ENCODE measurements at places on chromosomes 12 and 14.
A peak's percentile ranks its signal among the peaks of the same experiment; 100 is the strongest.

- DNase-seq, result no peak
These were observed 163.1 kb downstream of the CALM1 start for GRCh38 chr14:90559811-90560492.

DNA sequence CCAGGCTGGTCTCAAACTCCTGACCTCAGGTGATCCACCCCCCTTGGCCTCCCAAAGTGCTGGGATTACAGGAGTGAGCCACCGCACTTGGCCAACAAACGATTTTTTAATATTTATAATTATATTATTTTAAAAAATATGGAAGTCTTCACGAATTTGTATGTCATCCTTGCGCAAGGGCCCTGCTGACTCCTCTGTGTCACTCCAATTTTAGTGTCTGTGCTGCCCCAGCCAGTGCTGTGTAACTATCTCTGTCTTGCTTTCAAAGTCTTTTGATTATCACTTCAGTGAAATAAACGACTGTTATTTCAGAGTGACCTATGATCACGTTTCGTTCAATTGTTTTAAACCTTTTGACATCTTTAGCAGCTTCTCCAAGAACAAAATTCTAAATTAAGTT, 13.1 kb upstream of the MMP17 start:
- no peak for DNase-seq

GRCh38 chr12:112590281-112590680, 171.5 kb downstream of the PTPN11 start:
- no peak for DNase-seq

DNA sequence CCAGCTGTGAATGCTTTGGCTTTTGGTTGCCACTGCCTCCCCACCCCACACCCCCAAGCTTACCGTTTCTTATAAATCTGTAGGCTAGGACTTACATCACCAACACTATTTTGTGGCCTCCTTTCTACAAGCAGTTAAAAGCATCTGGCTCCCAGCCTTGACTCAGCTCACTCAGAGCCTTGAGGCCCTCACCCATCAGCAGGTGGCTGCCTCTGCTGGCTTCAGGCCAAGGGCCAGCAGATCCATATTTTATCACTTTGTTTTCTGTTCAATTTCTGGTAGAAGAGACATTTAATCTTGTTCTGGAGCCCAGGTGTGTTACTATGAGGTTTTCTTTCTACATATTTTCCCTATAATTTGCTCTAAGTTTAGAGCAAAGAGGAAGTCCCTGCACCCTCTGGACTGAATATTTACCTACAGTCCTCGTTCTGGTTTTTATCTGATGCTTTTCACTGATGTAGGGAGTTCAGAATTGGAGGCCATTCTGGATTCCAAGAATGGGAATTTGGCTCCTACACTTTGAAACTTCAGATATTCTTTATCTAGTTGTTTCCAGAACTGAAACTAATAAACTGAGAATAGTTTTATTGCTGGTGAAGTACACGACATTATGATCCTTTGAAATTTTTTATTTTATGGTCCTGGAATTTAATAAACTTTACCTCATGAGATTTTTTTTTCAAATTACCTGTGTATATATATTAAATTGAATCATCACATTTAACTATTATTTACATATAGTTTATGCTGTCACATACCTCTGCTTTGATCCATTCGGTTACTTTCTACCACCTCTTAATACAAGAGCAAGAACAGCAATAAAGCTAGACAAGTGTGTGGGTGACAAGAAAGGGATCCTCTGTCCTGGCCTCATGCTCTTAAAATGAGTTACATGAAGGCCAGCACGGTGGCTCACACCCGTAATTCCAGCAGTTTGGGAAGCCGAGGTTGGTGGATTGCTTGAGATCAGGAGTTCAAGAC, 22.2 kb downstream of the PLBD1 start:
- no peak for DNase-seq

GRCh38 chr14:24159777-24160498, 1.1 kb upstream of the IRF9 start:
- no peak for DNase-seq

DNA sequence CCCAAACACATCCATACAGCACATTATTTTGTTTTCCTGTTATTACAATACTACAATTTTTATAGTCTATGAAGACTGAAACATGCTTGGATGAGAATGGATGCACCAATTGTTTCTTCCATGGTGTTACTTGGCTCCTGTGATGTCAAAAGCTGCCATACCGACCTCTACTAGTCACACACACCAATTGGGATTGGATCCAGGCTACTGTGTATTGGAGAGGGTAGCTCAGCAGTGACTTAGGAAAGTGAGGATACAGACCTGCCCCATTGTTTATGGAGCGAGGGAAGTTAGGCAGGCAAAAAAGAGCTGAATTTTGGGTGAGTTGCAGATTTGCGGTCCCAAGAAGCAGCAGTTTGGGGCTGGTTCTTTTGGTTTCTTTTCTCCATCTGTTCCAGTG, 30.8 kb upstream of the AKAP6 start:
- DNase-seq, result no peak

DNA sequence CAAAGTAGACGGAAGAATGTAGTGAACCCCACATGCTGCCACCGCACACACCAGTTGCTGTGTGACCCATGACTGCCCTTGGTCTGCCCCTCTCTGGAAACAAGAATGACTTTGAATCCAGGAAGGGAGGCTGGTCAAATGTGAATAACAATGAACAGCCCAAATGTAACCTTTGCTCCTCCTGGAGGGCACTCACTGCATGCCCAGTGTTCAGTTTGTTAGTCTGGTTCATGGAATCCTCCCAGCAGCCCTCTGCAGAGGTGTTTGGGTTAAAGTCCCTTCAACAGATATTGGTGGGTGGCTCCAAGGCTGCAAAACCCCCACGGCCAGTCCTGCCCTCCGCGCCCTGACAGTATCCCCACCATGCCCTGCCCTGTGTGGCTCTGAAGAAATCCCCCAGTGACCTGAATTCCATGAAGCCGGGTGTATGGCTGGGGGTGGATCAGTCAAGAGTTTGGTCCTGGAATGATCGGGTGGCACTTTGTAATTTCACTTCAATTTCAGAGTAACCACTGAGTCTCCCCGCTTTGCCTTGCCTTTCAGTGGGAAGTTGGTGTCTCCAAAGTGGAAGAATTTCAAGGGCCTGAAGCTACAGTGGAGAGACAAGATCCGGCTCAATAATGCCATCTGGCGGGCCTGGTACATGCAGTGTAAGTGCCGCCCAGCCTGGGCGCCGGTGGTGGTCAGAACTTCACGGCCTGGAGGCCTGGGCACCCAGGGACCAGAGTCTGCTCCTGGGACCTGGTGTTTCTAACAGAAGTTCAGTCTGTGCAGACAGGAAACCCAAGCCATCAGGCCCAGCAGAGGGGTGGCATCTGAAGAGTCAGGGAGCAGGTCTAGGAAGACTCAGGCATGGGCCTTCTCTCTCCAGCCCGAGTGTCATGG, 47.1 kb downstream of the IL31 start:
- peak; percentile 50 for DNase-seq

- DNase-seq, result no peak
These were observed 45.6 kb upstream of the SGPP1 start for GRCh38 chr14:63773504-63773903.

- no peak for DNase-seq
These were observed 31.5 kb upstream of the BCL7A start for GRCh38 chr12:121990114-121990647.

GRCh38 chr14:51996148-51996746, 6.9 kb downstream of the RTRAF start:
- no peak for DNase-seq

GRCh38 chr12:94071258-94071657, 77.1 kb upstream of the PLXNC1 start:
- no peak for DNase-seq

GRCh38 chr12:30806989-30807694, 52.4 kb upstream of the CAPRIN2 start:
- DNase-seq, result no peak

GRCh38 chr14:99838639-99839134, 45.5 kb downstream of the EML1 start:
- DNase-seq, result no peak

GRCh38 chr12:69884386-69884785, 59.4 kb downstream of the MYRFL start:
- DNase-seq, result no peak

DNA sequence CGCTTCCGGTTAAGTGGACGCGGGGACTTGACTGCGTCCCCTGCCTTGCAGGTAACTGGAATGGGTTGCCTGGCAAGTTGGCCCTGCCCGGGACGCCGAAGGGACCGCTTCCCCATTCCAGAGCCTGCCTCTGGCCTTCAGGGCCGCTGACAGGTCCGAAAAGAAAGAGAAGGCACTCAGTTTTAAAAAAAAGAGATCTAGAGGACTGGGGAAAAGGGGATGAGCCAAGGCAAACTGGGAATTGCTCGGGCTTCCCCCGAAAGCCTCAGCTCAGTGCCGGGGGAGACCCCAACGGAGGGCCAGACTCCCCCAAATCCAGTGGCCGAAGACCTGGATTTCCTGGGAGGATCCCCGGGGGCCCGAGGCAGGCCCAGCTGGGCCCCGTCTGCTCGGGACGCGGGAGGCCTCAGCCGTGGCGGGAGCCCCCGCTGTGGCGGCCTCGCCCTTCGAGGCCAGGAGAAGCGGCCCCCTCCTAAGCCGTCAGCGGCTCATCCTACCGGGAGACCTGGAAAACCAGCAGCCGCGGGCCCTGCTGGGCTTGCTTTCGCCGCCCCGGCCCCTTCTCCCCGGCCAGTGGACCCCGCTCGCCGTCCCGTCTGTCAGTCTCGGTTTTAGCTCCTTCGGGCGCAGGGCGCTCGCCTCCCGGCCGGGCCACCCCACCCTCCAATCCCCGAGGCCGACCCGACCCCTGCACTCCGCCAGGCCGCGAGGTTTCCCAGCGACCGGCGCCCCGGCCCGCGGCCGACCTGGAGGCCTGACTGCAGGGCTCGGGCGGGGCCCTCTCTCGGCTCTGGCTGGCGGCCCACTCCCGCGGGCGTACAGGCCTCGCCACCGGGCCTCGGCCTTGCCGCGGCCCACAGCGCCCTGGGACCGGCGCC, 12.5 kb downstream of the OTX2 start:
- no peak for DNase-seq

DNA sequence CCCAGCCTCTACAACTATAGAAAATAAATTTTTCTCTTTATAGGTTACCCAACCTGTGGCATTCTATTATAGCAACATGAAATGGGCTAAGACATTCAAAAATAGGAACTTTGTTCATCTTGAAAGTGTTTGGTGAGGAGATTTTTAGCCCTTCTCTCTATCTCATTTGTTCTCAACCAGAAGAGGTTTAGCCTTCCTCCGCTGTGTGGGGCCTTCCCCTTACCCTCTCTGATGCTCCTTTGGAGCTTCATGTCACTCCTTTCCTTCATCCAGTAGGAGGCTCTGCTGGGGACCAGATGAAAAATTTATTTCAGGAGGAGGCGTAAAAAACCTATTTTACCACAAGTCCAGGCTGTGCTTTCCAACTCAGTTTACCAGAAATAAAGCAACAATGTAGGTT, 94.1 kb downstream of the RTN1 start:
- DNase-seq, result no peak

- no peak for DNase-seq
These were observed 26.7 kb upstream of the RIN3 start for GRCh38 chr14:92486881-92487280.

GRCh38 chr12:116838365-116838764, 42.9 kb downstream of the HRK start:
- DNase-seq, result no peak

DNA sequence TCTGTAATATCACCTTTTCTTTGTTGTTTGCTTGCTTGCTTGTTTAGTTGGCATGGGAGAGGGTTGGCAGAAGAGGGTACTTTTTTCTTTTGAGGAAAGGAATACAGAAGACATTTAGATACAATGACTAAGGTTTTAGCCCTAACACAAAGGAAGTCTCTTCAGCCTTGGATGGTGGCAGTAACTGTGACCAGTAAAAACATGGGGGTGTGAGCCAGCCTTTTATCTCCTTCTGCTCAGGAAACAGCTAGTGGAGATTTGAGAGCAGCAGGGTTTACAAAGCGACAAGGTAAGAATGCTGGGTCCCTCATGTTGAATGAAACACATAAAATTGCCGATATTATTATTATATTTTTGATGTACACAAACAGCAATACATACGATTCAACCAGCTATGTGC, 40.4 kb downstream of the SLC8A3 start:
- no peak for DNase-seq

DNA sequence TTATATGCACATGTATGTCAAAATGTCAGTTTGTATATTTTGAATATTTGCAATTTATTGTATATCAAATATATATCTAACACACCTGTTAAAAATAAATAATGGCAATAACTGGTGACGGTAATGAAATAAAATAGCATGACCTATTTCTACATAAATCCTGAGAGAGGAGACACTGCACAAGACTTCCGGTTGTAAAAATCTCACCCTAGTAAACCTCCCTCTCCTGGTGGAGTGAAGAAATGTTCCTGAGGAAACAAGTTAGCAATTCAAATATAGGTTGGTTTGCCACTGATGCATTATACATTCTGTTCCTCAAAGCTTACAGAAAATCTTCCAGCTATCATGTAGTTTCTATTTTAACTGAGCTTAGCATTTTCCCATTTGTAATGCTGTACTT, 166.1 kb upstream of the SYT10 start:
- no peak for DNase-seq

- DNase-seq, result no peak
These were observed 49.9 kb upstream of the OR4E1 start for GRCh38 chr14:21723431-21724045.

- DNase-seq, result no peak
These were observed 410.5 kb downstream of the MED13L start for GRCh38 chr12:115866909-115867525.

- DNase-seq, result no peak
These were observed 139.3 kb downstream of the GLT1D1 start for GRCh38 chr12:128992550-128992949.

DNA sequence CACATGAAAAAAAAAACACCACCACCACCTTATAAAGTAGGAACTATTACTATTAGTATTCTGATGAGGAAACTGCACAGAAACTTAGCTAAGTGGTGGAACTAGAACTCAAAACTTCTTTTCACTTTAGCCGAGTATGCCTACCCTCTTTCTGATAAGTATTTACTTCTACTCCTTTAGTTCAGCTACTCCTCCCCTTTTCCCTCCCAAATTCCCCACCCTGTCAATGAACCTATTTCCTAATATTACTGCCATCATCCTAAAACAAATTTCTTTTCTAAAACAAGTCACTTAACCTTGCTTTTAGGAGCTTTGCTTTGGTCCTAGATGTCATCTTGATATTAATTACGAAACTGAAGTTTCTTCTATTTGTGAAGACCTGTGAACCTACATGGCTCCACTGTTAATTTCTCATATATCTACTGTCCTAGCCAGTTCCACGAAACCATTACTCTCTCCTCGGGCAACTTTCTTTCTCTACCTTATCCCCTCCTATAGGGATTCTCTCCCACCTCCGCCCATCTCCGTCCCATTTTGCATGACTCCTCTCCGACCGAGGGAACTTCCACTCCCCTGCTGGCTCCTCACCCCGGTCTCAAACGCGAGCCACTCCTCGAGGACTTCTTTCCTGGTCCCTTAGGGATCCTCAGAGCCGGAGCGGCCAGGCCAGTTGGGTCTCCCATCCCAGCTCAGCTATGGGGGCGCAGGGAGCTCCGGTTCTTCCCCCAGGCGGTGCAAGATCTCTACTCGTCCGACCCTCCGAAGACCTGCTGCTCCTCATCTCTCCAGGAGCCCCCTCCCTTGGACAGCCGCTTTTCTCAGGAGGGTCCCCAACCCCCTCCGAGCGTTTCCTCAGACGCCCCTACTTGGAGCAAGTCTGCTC, 1.1 kb downstream of the NUMB start:
- peak; percentile 31 for DNase-seq
